CD4-positive, CD25-positive, alpha-beta regulatory T cell (primary cell): ENCODE measurements at places on chromosomes 3 and 15.

- DNase-seq: no peak
- peaks cover 2% of the 10 kb centered on the region for H3K27me3 ChIP-seq
- H3K27ac ChIP-seq: no peak overlapping the region
- no peak overlapping the region for H3K4me3 ChIP-seq
Measured at GRCh38 chr3:10474847-10475246, 30.5 kb downstream of the ATP2B2 start.

DNA sequence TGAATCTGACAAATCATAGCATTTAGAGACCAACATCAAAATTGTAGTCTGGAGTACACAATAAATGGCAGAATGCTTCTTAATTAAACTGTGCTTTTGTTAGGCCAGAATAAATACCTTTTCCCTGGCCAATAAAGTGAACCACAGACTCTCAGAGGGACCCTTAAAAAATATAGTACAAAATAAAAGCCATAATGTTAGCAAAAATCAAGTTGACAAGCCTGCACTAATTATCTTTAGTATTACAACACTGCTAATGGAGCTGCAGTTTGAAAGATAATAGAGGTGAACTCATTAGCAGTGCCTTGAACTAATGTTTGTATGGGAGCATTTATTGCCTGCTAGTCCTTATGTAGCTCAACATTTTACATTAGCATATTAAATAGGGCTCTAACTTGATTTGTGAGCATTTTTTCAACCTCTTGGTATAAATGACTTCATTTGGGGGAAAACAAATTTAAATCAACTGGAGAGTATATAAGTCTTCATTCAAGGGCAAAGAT, 801.3 kb downstream of the EPHA3 start:
- H3K36me3 ChIP-seq: no peaks in the 10 kb centered on the region
- no peak for DNase-seq
- H3K4me1 ChIP-seq: no peaks in the 10 kb centered on the region

DNA sequence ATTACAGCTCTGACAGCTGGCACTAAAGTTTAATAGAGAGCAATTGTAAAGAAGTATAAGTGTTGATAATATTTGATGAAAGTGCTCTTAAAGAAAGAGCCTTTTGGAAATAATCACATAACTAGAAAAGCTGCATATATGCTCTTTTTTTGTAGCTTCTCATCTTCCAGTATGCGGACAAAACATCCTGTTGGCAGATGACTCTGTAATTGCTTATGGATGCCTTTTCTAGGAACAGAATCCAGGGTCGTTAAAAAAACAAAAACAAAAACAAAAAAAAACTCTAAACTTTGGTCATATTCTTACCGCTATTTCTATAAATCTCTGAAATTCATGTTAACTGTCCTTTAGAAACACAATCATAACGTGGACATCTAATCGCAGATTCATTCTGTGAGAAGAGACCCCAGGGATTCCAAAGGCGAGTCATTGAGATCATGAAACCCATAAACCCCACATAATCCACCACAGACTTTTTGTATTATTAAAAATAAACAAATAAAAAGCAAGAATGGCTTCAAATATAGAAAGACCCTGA, 109.8 kb downstream of the EPHA3 start:
- no peaks in the 10 kb centered on the region for H3K27me3 ChIP-seq
- no peak for DNase-seq
- no peak overlapping the region for H3K27ac ChIP-seq

DNA sequence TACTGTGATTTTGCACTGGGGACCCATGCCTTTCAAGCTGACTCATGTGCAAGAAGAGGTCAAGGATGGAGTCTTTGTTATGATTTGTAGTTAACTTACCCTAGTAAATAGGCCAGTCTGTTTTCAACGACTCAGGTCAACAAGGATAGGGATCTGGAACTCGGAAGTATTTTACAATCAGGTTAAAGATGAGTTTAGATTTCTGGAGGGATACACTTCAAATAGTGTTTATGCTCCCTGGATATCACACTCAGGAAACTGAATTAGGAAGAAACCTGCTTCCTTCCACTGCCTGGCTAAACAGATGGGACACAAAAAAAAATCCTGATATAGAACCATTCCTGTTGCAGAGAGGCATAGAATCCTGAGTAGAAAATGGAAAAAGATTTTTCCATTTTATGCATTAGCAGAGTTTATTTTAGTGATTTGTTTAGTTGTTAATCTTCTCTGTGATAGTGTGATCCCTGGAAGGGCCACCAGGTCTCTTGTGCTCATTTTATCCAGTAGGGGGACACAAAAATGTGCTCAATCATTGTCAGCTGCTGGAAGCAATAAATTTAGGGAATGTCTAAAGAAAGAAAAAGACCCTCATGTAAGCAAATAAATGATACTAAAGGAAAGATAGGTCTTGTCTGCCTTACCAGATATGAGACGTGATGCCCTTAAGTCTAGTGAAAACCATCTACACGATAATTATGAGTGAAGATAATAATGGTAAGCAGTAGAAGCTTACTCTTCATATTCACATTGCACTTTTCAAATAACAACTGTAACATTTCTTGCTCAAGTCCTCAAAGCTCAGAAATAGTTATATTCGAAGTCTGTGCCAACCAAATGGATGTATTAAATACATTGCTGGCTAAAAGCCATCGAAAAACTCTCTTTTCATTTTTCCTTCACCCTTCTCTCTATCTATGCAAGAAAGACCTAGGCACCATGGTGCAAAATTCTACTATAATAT, 452.1 kb upstream of the KCNMB2 start:
- no peak overlapping the region for H3K4me3 ChIP-seq
- peaks cover 8% of the 10 kb centered on the region for H3K4me1 ChIP-seq
- H3K27me3 ChIP-seq: no peaks in the 10 kb centered on the region

- H3K4me1 ChIP-seq: no peaks in the 10 kb centered on the region
- DNase-seq: no peak
- no peaks in the 10 kb centered on the region for H3K36me3 ChIP-seq
- H3K27me3 ChIP-seq: no peaks in the 10 kb centered on the region
- H3K27ac ChIP-seq: no peak overlapping the region
- no peak overlapping the region for H3K4me3 ChIP-seq
Measured at GRCh38 chr15:63073497-63074172, 31.1 kb downstream of the TPM1 start.

DNA sequence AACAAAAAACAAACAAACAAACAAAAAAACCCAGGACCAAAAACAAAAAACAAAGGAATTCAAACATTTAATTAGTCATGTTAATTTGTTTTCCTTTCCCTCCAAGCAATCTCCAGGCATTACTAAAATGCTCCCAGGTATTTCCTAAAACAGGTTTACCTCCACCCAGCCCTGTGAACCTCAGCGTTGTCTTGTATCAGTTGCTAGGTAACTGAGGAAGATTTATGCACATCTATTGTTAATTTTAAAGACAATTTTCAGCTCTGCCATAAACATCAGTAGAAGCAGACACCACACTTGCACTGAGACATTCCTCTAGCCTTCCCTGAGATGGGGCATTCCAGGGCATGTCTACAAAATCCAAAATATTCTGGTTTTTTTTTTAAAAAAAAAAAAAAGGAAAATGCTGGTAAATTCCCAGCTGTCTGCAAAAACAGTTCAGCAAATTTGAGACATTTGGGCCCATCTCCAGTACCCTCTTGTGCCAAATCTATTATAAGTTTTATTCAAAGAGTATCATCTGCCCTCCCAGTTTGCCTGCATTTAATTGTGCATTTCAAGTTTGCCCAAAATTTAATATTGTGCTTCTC, 227.6 kb downstream of the ADAMTS9 start:
- no peaks in the 10 kb centered on the region for H3K4me1 ChIP-seq
- DNase-seq: no peak
- H3K4me3 ChIP-seq: no peak overlapping the region
- no peak overlapping the region for H3K27ac ChIP-seq
- H3K36me3 ChIP-seq: no peaks in the 10 kb centered on the region

DNA sequence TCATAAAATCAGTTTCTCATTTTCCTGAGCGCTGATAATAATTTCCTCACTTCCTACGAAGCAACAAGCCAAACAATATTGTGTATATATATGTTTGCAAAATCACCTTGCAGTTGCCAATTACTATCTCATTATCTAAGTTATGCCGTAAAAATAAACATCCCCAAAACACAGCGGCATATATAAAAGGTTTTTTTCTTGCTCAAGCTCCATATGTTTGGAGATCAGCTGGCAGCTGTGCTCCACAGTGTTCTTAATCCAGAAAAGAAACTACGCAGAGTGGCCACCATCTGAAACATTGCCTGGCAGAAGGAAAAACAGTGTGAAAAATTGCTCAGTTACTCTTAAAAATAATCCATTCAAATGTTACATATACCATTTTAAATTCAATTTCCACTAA, 951.4 kb downstream of the PLOD2 start:
- no peak overlapping the region for H3K27ac ChIP-seq
- H3K4me3 ChIP-seq: no peak overlapping the region

GRCh38 chr3:113117511-113118234, 93.7 kb upstream of the BOC start:
- no peak for DNase-seq
- H3K27me3 ChIP-seq: no peaks in the 10 kb centered on the region
- H3K4me1 ChIP-seq: no peaks in the 10 kb centered on the region
- H3K36me3 ChIP-seq: no peaks in the 10 kb centered on the region
- no peak overlapping the region for H3K4me3 ChIP-seq

GRCh38 chr3:47379411-47379899, 1.4 kb upstream of the PTPN23 start:
- peak overlapping the region; percentile 85 for H3K4me3 ChIP-seq
- peaks cover 20% of the 10 kb centered on the region for H3K4me1 ChIP-seq
- no peaks in the 10 kb centered on the region for H3K27me3 ChIP-seq
- DNase-seq: no peak
- peaks cover 3% of the 10 kb centered on the region for H3K36me3 ChIP-seq
- H3K27ac ChIP-seq: peak overlapping the region; percentile 94

DNA sequence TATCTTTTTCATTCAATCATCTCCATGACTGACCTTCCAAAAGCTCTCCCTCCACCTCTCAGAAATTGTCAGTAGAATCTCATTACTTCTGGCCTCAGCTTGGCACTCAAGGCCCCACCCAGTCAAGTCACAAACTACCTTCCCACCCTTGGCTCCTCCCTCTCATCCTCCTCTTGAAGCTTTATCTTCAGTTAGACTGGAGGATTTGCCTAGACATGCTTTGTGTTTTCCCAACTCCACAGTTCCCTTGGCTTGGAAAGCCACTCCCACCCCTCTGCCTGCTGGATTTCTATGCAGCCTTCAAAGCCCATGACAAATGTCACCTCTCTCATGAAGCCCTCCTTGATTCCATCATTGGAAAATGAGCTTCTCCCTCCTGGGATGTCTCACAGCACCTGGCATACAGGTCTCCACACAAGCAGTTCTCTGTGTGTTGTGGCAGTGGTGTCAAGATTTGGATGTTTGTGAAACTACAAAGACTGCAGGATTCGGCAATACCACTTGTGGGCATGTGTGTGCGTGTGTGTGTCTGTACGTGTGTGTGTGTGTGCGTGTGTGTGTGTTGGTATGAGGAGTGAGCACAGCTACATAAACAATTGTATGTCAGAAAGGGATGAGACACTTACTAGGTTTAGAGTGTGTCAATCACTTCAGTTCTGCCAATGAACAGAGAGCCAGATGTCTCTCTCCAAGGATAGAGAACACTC, 45.3 kb upstream of the VPS8 start:
- peaks cover 2% of the 10 kb centered on the region for H3K27me3 ChIP-seq
- no peaks in the 10 kb centered on the region for H3K36me3 ChIP-seq
- DNase-seq: peak; percentile 40
- H3K4me1 ChIP-seq: no peaks in the 10 kb centered on the region
- H3K27ac ChIP-seq: no peak overlapping the region

GRCh38 chr3:85846940-85847339, 888.2 kb downstream of the CADM2 start:
- H3K4me3 ChIP-seq: no peak overlapping the region
- H3K36me3 ChIP-seq: no peaks in the 10 kb centered on the region
- no peak for DNase-seq
- H3K4me1 ChIP-seq: no peaks in the 10 kb centered on the region

- no peak overlapping the region for H3K27ac ChIP-seq
- H3K36me3 ChIP-seq: no peaks in the 10 kb centered on the region
- no peaks in the 10 kb centered on the region for H3K4me1 ChIP-seq
- H3K4me3 ChIP-seq: no peak overlapping the region
Measured at GRCh38 chr15:82698711-82699345, 10.8 kb downstream of the AP3B2 start.

DNA sequence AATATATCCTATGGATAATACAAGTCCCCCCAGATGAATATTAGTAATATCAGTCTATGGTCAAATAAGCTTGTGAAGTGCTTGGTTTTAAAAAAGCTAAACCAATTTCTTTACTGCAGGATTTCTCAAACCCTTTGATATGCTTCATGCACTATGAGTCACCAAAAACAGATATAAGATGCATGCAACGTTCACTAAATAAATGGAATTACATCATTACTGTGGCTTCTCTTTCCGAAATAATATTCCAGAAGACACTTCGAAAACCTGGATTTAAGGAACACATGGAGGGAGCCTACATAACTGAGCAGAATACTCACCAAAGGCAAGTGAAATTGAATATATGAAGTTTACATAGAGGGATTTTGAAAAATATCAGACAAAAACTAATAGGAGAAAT, 126.3 kb upstream of the ABI3BP start:
- H3K4me1 ChIP-seq: no peaks in the 10 kb centered on the region
- no peak overlapping the region for H3K27ac ChIP-seq
- H3K4me3 ChIP-seq: no peak overlapping the region

DNA sequence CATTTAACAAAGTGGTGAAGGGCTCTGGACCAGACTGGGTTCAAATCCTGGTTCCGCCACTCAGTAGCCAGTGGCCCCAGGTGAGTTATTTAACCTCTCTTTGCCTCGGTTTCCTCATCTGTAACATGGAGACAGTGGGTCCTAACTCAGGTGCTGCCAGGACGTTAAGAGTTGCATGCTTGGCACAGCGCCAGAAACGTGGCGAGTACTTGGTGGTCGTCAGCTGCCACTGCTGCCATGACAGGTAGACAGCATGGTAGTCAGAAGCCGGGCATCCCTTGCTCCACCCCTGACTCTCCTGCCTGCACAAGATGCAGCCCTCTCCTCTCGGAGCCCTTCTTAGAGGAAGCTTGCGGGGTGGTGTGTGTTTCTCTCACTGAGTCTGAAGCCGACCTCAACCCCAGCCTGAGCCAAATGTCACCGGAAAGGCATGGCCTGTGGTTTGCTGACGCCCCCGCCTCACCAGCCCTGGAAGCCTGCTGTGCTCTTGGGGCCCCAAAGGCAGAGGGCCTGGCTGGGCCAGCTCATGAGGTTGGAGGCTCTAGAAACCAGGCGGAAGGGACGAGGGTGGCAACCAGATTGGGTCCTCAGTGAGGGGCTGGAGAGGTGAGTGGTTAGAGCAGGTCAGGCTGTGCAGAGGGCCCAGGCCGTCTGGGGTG, 160.8 kb upstream of the TLE3 start:
- peak overlapping the region; percentile 52 for H3K27ac ChIP-seq
- no peaks in the 10 kb centered on the region for H3K36me3 ChIP-seq
- H3K4me3 ChIP-seq: peak overlapping the region; percentile 57
- peak; percentile 54 for DNase-seq
- H3K4me1 ChIP-seq: peaks cover 28% of the 10 kb centered on the region
- H3K27me3 ChIP-seq: no peaks in the 10 kb centered on the region
